ENCODE measurements at places on chromosomes 1 and 21. TPM values are rescaled to one million over a fixed set of nuclear protein-coding genes. Genes with fewer than 3 reads are reported as not detected.

LCE3E gene
- 2.2 TPM for total RNA-seq

PGLYRP4 gene
- 3.9 TPM for total RNA-seq

TTC39A gene
- total RNA-seq, result 11.5 TPM

ATG4C gene
- total RNA-seq, result 5.9 TPM

LRRN2 gene
- total RNA-seq, result 3.4 TPM

PI4KB gene
- 69.0 TPM for total RNA-seq

OR2T11 gene
- not detected for total RNA-seq
